ENCODE measurements at places on chromosomes 11 and 22.

DNA sequence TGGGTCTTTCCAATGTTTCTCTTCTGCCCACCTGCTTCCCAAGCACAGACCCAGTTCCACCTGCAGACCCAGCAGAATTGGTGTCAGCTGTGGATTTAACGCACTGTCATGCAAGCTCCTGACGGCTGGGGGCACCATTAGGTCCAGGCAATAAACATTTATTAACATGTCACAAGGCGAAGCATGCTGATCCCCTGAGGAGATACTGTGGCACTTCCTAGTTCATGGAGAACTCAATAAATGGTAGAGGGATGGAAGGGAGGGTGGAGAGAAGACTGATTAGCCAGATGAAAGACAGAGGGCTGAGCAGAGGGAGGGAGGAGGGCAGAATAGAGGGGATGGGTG lies 68.3 kb upstream of the TSPAN18 start:
- DNase-seq, result no peak

GRCh38 chr22:47193606-47194329 lies 431.3 kb downstream of the TBC1D22A start:
- no peak for DNase-seq

DNA sequence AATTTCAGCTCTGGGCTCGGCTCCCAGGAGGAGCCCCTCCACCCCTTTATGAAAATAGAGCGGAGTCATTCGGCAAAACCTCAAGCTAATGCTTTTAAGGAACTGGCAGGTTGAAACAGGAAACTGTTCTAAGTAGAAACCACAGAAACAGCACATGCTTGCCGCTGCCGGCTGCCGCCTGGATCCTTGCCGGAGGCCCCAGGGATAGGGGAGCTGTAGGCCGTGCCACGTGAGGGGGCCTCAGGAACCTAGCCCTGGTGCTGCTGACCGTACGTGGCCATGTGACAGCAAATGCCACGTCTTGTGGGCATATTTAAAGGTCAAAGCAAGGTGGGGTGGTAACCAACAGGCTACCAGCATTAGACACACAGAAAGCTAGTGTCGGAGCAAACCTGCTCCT lies 77.9 kb upstream of the TIMP3 start:
- peak; percentile 38 for DNase-seq

- DNase-seq, result no peak
Measured at GRCh38 chr22:29031227-29032011, 30.2 kb downstream of the C22orf31 start.

GRCh38 chr11:14565845-14566244 lies 45.7 kb upstream of the PSMA1 start:
- no peak for DNase-seq

GRCh38 chr22:26547426-26547825 lies 35.2 kb upstream of the TFIP11 start:
- DNase-seq, result peak; percentile 5

DNA sequence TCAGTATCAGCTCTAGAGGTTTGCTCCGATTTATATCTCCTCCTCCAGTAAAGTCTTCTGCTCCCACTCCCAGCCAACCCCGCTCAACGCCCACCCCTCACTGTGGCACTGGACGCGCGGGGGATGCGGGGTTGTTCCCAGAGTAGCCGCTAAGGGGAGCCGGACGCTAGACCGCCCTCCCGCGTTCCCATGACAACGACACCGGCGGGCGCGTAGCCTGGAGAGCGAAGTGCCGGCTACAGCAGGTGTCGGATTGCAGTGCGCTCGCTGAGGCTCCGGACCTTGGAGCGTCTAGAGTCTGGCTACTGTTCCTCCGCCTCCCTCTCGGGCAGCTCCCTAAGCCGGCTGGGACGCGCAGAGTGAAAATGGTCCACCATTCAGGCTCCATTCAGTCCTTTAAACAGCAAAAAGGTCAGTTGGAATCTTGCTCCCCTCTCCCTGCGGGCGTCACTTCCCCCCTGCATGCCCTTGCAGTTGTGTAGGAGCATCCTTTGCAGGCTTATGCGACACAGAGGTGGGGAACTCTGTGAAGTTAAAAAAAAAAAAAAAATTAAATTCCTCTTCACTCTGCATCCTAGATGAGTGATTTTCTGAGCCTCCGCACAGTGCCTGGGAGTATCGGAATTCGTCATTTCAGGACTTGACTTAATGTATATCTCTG lies at the start of gene ANO3:
TSS of gene ANO3 (plus strand) at position 220 of the 661 bp plus-strand sequence. CDS start at position 366, 146 bp downstream.
- no peak for DNase-seq

DNA sequence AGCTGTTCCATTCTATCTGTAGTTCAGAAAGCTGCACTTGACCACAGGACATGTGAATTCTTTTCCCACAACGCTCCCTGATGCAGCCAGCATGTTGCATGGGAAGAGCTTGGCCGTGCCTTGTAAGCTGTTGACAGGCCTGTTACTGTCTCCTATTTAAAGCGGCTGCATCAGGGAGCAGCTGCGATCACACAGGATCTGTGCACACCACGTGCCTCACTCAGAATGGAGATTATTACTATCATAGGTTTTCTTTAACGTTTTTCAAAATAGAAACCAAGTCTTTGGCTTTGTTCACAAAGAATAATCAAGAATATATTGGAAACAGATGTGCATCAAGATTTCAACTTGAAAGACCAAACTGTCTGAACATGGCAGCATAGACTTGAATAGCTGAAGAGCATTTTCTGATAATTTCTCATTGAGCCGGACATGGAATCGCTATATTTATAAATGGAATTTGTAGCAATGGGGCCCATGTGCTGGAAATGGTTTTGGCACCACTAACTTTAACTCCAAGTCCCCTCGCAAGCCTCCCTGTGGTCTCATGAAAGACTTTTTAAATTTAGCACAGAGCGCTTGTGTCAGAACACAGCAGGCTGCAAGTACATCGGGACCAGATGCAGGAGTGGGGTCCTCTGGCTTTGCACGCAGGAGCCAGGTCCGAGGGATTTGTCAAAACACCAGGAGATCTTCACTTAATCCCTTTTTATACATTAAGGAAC lies 40.8 kb upstream of the MYO18B start:
- DNase-seq, result no peak

- DNase-seq, result no peak
Measured at GRCh38 chr11:16603890-16604793, 134.3 kb upstream of the C11orf58 start.

All from stimulated activated CD4-positive, alpha-beta T cell treated with anti-CD3 and anti-CD28 coated beads, Interleukin-12 subunit alpha, Interleukin-12 subunit beta, amount 100 ng/mL, for 4 hours (primary cell).